ENCODE measurements at places on chromosomes 1 and 21.
A peak's percentile ranks its signal among the peaks of the same experiment; 100 is the strongest.

DNA sequence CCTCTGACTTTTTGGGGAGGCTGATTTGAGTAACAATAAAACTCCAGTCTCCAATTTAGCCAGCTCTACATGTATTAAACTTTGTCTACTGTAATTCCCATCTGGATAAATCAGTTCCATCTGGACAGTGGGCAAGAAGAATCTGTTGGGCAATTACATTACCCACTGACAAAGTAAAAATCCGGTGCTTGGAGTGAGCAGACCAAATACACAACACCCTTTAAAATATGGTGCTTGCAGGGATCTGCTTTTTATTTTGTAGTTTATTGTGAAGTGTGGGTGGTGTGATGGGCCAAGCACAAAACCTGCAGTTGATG lies 8.9 kb upstream of the CD55 start:
- no peak for DNase-seq

GRCh38 chr1:111720977-111721786 lies 18.0 kb downstream of the INKA2 start:
- DNase-seq: no peak

- no peak for DNase-seq
These were observed 54.9 kb upstream of the ADAMTS5 start for GRCh38 chr21:27021801-27022200.

- no peak for DNase-seq
These were observed 163.2 kb upstream of the CSF3R start for GRCh38 chr1:36645867-36646266.

- no peak for DNase-seq
These were observed 26.1 kb downstream of the CD58 start for GRCh38 chr1:116544588-116545358.

- no peak for DNase-seq
These were observed 4.3 kb downstream of the ADAMTSL4 start for GRCh38 chr1:150553392-150554085.

- DNase-seq: no peak
These were observed 4.3 kb upstream of the MFAP2 start for GRCh38 chr1:16984717-16985116.

GRCh38 chr1:11645670-11646265 lies 8.5 kb downstream of the FBXO2 start:
- no peak for DNase-seq

- no peak for DNase-seq
These were observed 1.3 kb upstream of the GPATCH4 start for GRCh38 chr1:156602557-156602993.

DNA sequence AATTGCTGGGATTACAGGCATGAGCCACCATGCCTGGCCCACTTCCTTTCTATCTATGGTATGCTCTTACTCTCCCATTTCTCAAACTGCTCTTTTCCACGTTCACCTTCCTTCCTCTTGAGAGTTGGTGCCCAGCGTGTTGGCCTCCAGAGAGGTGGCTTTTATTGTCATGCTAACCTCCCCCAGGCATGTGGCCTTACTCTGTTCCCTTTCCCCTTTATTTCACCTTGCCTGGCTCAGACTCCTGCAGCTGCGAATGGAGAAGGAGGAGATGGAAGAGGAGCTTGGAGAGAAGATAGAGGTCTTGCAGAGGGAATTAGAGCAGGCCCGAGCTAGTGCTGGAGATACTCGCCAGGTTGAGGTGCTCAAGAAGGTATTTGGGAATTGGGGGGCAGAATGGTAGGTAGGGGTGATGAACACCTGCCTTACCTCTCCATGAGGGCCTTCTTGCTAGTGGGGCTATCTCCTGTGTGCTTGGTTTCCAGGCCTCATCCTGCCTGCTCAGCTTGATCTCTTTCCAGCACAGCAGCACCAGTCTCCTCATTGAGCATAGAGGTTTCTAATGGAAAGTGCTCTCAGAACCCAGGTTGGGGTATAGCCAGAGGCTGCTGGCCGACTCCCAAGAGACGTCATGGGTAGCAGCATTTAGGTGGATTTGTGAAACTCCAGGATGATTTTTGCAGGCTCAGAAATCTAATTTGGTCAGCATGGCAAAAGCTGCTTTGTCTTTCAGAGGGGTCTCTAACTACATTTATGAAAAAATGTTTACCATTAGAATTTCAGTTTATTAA lies 13.2 kb upstream of the TUFT1 start:
- no peak for DNase-seq

GRCh38 chr1:176791906-176792305 lies 328.9 kb downstream of the PAPPA2 start:
- DNase-seq: no peak

DNA sequence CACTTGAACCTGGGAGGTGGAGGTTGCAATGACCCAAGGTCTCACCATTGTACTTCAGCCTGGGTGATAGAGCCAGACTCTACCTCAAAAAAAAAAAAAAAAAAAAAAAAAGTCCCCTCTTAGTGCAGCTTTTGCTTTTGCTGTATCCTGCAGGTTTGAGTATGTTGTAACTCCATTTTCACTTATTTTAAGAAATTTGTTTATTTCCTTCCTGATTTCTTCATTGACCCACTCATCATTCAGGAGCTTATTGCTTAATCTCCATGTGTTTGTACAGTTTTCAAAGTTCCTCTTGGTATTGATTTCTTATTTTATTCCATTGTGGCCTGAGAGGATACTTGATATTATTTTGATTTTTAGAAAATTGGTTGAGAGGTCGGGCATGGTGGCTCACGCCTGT lies 50.9 kb upstream of the AK4 start:
- no peak for DNase-seq

DNA sequence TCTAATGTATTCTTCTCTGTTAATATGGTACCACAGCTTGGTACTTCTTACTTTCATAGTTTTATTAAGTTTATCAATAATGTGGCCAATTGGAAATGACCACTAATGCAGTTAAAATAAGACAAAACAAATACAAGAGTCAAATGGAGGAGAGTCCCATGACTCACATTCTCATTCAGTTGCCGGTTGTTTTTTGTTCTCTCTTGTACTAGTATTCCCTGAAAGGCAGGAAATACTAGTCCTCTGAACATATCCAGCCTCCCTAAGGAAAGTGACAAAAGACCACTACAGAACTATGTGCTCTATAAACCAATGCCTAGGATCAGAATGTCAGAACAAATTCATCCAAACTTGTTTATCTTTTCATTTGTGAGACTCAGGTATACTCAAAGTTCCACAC lies 165.2 kb upstream of the SAMSN1 start:
- DNase-seq: no peak

DNA sequence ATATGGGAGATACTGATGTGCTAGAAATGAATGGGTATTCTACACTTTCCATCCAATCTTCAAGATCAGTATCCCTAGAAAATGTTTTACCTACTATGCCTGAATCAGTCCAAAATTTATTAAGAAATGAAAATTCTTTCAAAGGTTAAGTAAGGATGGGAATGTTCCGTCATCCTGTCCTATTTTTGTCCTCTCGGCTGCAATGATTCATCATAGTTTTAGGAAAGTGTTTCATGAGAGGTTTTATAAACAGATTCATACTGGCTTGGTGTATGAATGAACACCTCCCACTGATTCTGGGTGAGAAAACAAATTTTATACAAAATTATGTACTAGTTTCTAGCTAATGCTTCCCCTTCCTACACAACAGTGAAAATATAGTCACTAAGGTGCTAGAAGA lies 504.6 kb upstream of the NR5A2 start:
- DNase-seq: no peak

DNA sequence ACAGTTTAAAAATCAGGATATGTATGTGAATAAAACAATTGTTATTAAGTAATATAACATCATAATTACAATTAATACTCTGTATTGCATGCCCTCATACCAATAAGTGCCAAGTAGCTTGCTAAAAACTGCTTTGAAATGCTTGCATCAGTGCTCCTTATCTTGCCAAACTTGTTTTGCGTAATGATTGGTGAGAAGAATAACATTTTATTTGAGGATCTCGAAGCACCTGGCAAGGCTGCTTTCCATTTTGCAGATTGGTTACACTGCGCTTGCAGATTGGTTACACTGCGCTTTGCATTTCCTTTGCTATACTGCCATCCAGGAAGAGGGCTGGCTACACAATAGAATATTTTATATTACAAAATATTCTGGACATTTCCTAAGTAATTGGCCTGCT lies 1.7 kb upstream of the PBX1 start:
- DNase-seq: no peak

DNA sequence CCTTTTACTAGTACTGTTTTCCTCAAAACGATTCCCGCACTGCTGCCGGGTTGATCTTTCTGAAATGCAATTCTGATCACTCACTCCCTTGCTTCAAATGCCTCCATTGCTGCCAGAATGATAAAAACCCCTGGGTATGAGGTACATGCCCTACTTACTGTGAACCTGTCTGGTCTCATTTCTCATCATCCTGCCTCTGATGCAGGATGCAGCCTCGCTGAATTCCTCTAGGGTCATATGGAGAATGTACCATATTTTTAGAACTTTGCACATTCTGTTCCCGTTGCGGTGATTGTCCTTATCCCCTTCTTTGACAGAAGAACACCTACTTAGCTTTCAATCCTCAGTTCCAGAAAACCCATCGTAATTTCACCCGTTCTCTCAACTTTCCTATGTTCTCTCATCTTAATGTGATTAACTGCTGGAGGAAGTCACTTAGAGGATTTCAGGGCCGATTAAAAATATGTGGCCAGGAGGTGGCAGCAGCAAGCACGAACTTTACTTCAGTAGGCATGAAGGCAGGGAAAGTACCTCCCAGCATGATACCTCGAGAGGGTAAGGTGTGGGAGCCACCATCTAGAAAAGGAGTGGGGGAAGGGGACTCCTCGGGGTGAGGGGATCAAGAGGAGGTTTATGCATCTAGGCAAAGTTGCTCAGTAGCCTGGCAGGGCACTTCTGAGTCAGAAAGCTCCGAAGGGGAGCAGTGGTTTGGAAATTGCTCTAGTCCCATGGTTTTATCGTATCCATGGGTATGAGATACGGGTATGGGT lies 361.5 kb upstream of the ZP4 start:
- peak; percentile 33 for DNase-seq

DNA sequence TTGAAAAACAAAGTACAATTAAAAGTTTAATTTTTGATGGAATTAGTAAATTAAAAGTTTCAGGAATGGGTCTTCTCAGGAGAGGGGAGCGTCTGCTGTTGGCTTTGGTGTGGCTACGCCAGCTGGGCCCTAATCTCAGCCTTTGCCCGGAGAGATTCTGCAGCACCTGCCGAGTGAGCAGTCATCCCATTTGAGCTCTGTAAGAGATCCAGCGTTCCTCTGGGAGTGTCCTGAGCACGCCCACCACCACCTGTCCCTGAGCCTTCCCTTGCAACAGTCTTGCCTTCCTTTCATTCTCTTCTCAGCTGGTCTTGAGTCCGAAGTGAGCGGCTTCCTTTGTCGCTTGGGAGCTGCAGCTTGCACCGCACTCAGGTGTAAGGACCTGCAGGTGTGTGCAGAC lies 263.1 kb downstream of the CAMTA1 start:
- no peak for DNase-seq

DNA sequence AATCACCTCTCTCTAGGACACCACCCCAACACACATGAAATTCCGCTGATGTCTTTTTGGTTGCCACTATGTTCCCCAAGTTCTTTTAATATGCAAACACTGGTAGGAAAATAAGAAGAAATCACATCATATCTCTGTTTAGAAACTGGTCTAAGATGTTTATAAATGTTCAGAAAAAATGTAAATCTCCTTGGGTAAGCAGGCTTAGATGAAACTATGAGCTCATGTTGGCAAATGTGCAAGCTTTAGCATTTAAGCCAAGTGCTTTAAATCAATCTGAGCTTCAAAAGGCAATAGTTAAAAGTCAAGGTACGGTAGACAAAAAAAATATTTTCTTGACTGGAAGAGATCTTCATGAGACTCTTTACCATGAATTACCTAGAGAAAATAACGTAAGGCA lies 25.2 kb upstream of the SLAMF9 start:
- DNase-seq: no peak

- no peak for DNase-seq
These were observed 8.6 kb upstream of the RERE start for GRCh38 chr1:8825985-8826481.

- no peak for DNase-seq
These were observed 38.6 kb upstream of the ETS2 start for GRCh38 chr21:38766987-38767722.

DNA sequence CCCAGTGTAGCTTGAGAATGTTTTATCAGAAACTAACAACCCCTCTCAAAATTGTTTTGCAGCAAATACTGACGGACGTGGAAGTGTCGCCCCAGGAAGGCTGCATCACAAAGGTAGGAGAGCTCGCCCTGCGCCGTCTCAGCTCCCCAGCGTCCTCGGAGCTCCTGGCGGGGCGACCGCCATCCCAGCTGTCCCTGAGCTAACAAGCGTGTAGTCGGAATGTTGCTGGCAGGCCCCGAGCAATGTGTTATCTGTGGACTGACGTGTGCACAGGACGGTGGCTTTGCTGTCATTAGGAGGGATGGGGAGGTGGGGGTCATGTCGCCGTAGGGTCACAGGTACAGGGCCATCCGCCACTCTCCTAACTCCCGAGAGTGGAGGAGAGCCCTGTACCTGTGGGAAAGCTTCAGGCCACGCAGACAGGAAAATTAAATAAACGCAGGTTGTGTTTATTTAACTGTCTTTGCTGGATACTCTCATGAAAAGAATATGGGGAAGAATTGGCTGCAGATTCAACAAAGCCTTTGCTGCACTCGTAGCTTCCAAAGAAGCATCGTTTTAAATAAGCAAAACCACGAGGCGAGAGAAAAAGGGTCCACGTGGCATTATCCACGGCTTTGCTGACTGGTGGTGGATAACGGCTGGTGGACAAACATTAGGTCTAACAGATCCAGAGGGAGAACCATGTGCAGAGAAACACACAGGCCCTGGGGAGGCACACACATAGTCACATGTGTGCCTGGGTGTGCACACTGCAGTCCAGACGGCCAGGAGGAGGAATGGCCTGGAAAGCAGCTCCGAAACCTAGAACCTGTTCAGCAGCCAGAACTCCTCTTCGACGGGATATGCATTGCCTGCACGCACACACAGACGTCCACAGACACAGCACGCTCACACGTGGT lies 175.3 kb downstream of the PRDM16 start:
- no peak for DNase-seq

GRCh38 chr1:213939888-213940287 lies 47.9 kb upstream of the PROX1 start:
- no peak for DNase-seq

DNA sequence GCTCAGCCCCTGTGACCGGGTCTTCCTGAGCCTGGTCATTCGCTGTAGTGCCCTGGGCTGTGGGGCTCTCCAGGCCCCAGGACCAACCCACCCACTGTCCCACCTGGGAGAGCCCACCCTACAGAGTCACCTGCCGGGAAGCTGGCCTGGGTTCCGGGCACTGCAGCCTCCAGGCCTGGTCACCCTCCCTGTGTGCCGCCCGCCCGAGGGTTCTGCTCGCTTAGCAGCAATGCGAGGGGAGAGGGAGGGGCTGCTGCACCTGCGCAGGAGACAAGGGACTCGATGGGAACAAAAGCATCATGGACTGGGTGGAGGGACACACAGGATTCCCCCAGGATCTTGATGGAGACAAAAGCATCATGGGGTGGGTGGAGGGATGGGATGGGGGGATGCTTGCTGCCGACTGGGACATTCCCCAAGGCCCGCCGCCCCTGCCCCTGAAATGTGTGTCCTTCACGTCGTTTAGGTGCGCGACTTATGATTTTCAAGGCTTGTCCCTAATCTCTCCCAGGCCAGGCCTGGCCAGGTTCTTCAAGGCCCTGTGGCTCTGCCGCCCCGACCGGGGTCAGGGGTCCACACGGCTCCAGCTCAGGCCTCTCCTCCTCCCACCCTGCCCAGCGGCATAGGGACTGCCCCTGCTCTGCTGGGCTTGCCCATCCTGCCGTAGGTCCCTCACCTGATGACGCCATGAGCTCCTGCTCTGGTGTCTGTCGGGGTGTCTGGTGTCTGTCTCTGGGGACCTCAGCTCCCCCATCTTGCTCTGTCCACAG lies 1.7 kb downstream of the KRTAP10-8 start:
- no peak for DNase-seq

Measured in renal cortex interstitium (tissue), 15 donors.